ENCODE measurements at places on chromosomes 6 and 20.

DNA sequence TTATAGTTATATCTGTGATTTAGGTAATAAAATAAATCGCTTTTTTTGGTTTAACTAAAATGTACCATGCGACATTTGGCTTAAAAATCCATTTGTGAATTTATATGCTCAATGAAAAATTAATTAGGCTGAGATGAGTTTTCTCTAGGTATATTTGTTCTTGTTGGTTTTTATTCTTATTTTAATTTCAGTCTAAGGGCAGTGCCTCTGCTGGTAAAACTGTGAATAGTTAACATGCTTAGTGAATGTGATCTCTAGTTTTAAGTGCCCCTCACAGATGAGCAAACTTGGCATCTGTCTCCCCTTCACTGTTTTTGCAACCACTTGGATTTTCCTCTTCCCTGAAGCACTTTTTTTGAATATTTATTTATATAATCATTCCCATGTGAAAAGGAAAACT lies 822.7 kb downstream of the GRIK2 start:
- peak; percentile 50 for DNase-seq

- no peak for DNase-seq
Observed at GRCh38 chr6:37233541-37233940, 24.0 kb upstream of the TBC1D22B start.

DNA sequence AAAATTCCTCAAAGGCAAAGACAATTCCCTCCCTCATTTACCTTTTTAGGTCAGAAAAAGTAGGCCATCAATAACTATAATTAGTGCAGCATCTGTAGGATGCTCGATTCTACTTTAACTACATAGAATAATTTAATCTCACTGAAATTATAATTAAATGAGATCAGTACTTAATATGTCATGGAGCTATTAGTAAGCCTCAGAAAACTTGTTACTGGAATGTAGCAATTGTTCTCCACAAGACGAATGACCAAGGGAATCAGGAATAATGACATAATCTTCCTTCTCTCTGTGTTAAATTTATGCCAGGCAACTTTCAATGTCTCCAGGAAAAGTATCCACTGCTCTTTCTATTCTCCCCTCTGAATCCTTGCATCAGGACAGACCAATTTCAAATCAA lies 34.1 kb downstream of the SESN1 start:
- no peak for DNase-seq

DNA sequence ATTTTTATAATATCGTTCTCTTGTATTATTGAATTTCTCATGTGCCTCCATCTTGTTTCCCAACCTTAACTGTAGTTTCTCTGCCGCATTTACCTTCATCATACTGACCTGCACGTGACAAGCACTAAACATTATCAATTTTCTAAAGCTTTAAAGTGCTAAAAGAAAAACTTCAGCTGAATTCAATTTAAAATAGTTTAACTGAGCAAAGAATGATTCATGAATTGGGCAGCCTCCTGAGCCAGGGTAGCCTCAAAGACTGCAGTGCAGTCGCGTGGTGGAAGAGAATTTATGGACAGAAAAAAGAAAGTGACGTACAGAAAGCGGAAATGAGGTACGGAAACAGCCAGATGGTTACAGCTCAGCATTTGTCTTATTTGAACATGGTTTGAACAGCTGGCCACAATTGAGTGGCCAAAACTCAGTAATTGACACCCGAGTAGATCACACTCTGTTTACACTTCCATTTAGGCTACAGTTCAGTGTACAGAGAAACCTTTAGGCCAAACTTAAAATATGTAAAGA lies 4.2 kb upstream of the ZDHHC14 start:
- DNase-seq = peak; percentile 75

- no peak for DNase-seq
Observed at GRCh38 chr6:39177130-39177529, 52.1 kb downstream of the KCNK5 start.

- no peak for DNase-seq
Observed at GRCh38 chr6:166645896-166646295, 18.8 kb upstream of the RPS6KA2 start.

DNA sequence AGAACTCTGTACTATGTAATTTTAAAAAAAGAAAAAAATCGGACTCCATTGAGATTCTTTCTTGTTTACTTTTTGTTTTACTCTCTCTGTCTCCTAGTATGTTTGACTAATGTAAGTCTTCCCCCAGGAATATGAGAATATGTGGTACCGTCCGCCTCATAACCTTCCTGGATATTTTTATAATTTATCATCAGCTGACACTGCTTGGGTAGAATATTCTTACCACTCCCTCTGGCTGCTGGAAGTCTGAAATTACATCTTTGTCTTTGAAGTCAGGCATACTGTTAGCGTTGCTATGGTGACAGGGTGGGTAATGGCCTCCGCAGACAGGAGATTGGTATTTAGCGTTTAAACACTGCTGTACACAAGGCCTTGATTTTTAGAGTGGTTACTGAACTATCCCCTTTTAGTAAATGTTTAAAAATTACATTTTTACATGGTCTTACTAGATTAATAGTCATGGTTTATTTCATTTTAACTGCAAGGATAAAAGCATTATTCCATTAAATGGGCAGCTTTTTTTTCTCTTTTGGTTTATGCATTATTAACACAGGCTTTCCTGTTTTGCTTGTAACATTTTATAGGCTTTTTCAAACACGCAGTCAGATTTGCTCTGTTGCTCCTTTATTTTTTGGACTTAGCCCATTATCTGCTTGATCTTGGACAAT lies 176.4 kb downstream of the ARID1B start:
- DNase-seq = peak; percentile 62
